ENCODE measurements at places on chromosomes 1 and 21. TPM values are rescaled to one million over a fixed set of nuclear protein-coding genes. Genes with fewer than 3 reads are reported as not detected.

The HES3 gene
- not detected for total RNA-seq

DNA sequence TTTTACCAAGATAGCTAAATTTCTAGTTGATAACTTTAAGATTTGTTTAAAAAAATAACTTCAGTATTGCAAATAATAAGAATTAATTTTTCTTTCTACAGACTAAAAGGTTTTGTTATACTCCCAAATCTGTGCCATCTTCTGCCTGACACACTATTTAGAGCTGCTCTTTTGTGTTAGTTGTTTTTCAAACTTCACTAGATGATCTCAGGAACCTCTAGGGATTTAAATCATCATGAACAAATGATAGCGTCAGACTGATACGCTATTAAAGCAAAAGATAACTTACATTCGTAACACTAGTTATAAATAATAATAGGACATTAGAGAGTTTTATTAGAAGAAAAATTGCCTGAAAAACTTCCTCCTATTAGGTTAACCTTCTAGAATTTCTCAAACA lies 243.1 kb upstream of the CXADR start:
- no peaks in the 10 kb centered on the region for H3K4me1 ChIP-seq
- H3K27me3 ChIP-seq, result no peaks in the 10 kb centered on the region
- H3K27ac ChIP-seq, result no peak overlapping the region
- H3K36me3 ChIP-seq, result no peaks in the 10 kb centered on the region
- peak; percentile 23 for DNase-seq
- no peak overlapping the region for H3K4me3 ChIP-seq

The OR10Z1 gene
- not detected for total RNA-seq

- H3K27me3 ChIP-seq, result no peaks in the 10 kb centered on the region
- no peaks in the 10 kb centered on the region for H3K36me3 ChIP-seq
- no peak overlapping the region for H3K27ac ChIP-seq
- H3K4me3 ChIP-seq, result no peak overlapping the region
- no peak for DNase-seq
- H3K4me1 ChIP-seq, result no peaks in the 10 kb centered on the region
Measured at GRCh38 chr1:98232678-98233077, 311.8 kb upstream of the DPYD start.

The SPRR5 gene
- total RNA-seq, result not detected

- no peaks in the 10 kb centered on the region for H3K4me1 ChIP-seq
- H3K27ac ChIP-seq, result no peak overlapping the region
- H3K27me3 ChIP-seq, result no peaks in the 10 kb centered on the region
Measured at GRCh38 chr21:41830145-41830707, 48.9 kb downstream of the PRDM15 start.

The FNBP1L gene
- total RNA-seq, result 32.7 TPM

The TRIM67 gene
- 0.04 TPM for total RNA-seq

The TSPEAR gene
- 0.04 TPM for total RNA-seq

GRCh38 chr1:56414728-56415224 lies 164.6 kb downstream of the PLPP3 start:
- no peak overlapping the region for H3K4me3 ChIP-seq
- H3K27me3 ChIP-seq, result peaks cover 3% of the 10 kb centered on the region
- H3K27ac ChIP-seq, result no peak overlapping the region

The TINAGL1 gene
- total RNA-seq, result 31.8 TPM

Data from muscle of leg (tissue), 16 donors.